ENCODE measurements at places on chromosomes 7 and 10.

- DNase-seq = no peak
Observed at GRCh38 chr7:157309988-157310668, 26.7 kb upstream of the DNAJB6 start.

DNA sequence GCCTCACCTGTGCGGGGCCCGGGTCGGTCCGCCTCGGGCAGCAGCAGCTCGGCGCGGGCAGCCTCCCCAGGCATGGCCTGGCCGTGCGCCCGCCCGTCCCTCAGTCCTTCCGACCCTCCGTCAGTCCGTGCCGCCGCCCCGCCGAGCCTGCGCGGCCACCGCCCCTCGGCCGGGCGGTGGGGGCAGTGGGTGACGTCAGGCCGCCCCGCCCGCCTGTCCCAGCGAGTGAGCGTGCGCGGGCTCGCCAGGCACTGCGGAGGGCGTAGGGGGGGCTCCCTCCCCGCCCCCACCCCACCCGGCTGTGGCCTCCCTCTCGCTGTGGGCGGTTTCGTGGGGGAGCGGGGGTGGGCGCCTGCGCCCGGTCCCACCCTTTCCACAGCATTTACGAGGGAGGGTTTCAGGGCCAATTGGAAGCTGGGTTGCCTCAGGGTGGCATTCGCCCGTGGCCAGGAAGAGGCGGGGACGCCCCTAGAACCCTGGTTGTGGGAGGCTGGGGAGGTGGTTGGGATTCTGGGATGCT, at the start of gene NACAD:
NACAD (minus strand) TSS at position 149 of the 520 bp plus-strand sequence; CDS start at position 74, 75 bp downstream.
- no peak for DNase-seq

GRCh38 chr7:9498303-9498702, 1064.9 kb downstream of the NXPH1 start:
- DNase-seq = no peak

DNA sequence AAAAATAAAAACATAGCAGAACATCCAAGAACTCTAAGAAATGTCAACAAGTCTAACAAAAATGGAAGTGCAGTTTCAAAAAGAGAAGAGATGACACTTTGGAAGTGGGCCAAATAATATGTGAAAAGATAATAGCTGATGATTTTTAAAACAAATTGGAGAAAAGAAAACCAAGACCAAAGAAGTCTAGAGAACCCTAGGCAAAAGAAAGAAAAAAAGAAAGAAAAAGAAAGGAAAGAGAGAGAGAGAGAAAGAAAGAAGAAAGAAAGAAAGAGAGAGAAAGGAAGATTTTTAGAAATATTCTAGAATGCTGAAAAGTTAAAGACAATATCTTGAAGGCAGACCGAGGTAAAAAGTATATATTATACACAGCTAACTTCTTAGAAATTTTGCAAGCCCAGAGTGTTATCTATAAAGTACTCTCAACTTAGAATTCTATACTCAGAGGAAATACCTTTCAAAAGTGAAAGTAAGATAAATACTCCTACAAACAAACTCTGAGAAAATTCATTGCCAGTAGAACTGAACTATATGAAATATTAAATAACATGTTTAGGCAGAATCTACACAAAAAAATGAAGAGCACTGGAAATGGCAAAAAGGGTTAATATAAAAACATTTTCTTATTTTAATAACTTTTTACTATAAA, 138.7 kb upstream of the SMIM30 start:
- no peak for DNase-seq

GRCh38 chr10:33279811-33280602, 54.5 kb downstream of the NRP1 start:
- DNase-seq = no peak

DNA sequence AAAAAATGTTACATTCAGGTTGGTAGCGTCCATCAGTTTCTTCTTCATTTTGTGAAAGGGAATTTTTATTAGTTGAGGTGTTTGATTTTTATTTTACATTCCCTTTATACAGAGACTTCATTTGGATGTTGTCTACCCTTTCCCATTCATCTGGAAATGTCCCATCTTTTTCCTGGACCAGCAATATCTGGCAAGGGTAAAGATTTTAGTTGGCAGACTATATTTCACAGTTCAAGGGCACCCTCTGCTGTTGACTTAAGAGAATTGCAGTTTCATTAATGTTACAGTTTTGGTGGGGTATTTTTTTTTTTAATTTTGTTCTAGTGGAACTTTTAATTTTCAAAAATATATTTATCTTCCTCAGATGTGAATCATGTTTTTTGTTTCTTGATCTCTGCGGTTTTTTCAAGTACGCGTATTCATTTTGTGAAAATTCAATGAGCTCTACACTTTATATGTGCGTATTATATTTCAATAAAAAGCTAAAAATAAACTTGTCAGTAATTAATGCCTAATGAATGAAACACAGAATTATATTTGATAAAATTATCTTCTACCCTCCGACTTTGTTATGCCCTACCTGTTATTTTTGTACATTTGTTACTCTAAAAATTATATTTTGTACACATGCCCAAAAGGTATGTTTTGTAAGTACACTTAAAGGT, 97.9 kb upstream of the KLF14 start:
- no peak for DNase-seq

DNA sequence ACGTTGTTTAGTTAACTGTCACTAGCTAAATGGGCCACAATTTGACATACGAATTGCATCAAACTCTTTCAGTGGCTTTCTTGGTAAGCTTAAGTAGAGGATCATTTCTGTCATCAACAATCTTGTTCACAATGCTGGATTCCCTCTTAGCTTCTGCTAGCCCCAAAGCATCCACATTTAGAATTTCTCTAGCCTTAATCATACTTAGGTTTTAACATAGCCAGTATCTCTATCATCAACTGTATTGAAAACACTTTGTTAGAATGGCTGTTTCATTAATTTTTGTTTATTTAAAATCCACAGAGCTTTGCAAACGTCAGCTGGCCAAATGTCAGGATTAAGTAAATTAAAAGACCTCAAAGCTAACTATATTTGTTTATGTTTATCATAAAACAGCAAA, 41.1 kb downstream of the ABRAXAS2 start:
- no peak for DNase-seq

GRCh38 chr7:30448461-30449189, 30.0 kb downstream of the NOD1 start:
- DNase-seq = no peak

- no peak for DNase-seq
Observed at GRCh38 chr7:29053105-29053872, 93.0 kb downstream of the CPVL start.

GRCh38 chr10:78255796-78256638, 222.4 kb downstream of the RPS24 start:
- no peak for DNase-seq

DNA sequence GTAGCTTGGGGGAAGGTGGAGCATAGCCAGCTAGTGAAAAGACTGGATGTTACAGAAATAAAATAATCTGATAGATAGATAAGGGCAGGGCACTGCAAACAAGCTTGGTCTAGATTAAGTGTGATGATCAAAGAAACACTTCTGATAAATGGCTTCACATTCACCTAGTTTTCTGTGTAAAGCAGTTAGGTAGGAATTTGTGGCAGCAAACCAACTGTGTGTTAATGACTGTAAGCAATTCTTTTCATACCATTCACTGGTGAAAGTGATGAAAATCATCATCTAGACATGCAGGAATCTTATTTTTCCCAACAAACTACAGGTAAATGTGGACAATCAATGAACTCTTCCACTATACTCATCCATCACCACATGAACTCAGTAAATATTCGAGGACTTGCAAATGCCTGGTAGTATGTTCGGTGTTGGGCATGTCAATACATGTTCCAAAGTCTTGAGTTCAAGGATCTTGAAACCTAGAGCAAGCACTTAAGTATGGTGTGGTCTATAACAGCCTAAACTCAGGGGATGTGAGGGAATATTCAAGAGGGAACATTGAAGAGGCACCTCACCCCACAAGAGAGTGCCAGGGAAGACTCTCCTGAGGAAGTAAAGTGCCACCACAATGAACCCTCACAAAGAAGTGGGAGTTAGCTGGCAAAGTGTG, 20.5 kb downstream of the PON3 start:
- DNase-seq = no peak

DNA sequence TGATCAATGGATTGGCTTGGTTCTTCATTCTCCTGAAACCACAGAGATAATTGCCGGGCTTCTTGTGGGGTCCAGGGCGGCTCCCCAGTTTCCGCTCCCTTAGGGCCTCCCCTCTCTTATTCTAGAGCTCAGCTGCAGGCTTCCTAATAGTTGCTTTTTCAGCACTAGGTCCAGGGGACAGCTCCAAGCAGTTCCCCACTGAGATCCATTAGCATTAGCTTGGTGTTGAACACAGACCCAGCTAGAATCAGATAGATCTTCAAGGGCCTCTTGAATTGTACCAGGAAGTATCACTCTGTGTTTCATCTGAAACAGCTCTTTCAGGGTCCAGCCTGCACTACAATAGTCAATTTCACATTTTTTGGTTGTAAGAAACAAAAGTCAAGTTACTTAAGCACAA, 238.7 kb downstream of the SEC23IP start:
- no peak for DNase-seq

GRCh38 chr10:35908451-35908850, 266.4 kb upstream of the FZD8 start:
- DNase-seq = no peak

DNA sequence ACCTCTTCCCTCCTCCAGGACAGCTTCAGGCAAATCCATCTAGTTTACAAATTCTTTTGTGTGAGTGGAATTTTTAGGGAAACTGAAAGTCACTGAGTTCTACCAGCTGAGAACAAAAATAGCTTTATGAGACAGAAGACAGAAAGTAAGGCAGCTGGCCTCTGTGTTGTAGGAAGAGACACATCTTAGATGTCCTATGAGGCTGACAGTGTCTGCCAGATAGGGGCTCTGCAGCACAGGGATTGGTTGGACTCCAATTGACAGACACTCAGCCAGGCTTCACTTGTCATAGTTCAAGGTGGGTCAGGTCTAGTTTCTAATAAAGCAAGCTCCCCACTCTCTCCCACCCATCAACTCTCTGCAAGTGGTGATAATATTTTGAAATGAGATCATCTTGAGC, 574.9 kb downstream of the CCSER2 start:
- DNase-seq = no peak

- no peak for DNase-seq
Observed at GRCh38 chr10:77970869-77971803, 44.6 kb upstream of the DLG5 start.

GRCh38 chr7:28815928-28816373, 142.2 kb downstream of the TRIL start:
- DNase-seq = no peak

- no peak for DNase-seq
Observed at GRCh38 chr10:83346266-83346910, 792.9 kb upstream of the GHITM start.

- DNase-seq = no peak
Observed at GRCh38 chr7:116812860-116813259, 49.5 kb upstream of the CAPZA2 start.

- peak; percentile 66 for DNase-seq
Observed at GRCh38 chr10:69087590-69088470, at the start of gene SRGN. SRGN (plus strand) TSS chr10:69088103; CDS start chr10:69088158, 55 bp downstream.

GRCh38 chr10:60762554-60762953, 15.7 kb upstream of the CDK1 start:
- DNase-seq = no peak

- no peak for DNase-seq
Observed at GRCh38 chr7:16668978-16669377, 23.0 kb downstream of the BZW2 start.

DNA sequence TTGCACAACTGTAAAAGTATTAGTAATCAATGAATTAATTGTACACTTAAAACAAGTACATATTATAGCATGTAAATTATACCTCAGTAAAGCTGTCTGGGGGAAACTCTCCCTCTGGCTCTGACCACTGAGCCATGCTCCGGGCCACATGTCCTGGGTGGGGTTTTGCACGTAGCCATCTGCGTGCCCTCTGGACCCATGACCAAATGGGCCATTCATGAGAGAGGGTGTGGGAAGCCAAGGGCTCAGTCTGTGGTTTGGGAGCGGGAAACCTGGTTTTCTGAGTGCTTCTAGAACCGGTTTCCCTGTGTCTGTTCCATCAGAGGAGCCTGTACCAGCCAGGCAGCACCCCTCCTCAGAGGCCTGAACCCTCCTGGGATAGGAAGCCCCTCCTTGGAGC, 143.2 kb downstream of the SH3PXD2A start:
- DNase-seq = no peak

DNA sequence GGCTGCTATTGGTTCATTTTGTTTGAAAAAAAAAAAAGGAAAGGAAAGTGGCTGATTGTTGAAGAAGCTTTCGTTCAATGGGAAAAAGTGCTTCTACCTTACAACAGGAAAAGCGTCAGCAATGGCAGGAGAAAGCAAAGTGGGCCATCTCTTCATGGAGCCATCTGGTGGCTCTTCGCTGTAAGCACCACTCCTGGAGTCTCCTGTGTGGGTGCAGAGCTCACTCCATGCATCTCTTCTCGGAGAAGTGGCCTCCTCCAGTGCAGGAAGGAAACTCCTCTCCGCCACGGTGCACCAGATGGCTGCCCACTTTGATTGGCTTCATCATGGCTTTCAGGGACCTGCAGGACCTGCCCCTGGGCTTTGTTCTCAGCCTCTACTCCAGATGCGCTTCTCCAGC, 250.9 kb downstream of the PTEN start:
- no peak for DNase-seq

DNA sequence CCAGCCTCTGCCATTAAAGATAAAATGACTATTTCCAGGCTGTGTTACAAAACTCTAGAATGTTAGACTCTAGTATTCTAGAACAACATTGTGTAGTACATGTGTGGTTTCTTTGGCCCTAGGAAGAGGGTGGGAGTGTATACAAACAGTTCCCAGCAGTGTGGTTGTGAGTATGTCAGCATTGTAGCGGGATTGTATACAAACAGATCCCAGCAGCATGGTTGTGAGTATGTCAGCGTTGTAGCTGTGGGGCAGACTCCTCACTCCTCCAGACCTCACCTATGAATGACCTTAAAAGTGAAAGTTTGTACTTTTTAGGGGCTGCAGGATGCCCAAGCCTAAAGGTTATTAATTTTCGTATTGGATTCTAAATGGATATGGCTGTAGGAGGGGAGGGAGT, 6.9 kb upstream of the ACSL5 start:
- no peak for DNase-seq

DNA sequence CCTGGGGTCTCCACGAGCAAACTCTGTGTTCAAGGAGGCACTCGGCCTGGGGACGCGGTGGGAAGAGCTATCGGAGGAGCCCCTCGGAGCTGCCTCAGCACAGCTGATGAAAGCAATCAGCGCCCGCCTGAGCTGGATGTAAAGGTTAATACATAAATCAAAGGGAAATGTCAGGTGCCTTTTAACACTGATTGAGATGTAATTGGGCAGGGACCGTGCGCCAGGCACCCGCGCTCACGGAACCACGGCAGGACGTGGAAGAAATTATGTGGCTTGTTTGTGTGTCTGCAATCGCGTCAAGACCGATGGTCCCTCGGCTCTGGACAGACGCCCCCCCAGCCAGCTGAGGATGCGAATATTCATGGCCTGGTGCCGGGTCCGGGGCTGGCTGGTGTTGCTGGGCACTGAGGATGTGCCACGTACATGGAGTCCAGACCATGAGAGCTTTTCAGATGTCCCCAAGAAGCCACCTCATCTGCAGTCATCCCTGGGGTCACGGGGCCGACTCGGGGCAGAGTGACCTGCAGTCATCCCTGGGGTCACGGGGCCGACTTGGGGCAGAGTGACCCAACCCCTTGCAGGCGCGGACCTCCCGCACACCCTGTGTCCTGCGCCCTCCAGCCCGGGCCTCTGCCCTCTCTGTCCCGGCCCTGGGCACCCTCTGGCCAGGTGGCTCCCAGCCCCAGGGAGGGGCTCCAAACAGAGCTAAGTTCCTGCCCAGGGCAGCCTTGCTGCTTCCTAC, 15.6 kb downstream of the FOXL3 start:
- no peak for DNase-seq
